ENCODE measurements at places on chromosomes 16 and 17. TPM values are rescaled to one million over a fixed set of nuclear protein-coding genes. Genes with fewer than 3 reads are reported as not detected.
A peak's percentile ranks its signal among the peaks of the same experiment; 100 is the strongest.

PROCA1 gene
- 5.5 TPM for total RNA-seq

ZG16 gene
- total RNA-seq, result not detected

CFAP97D1 gene
- not detected for total RNA-seq

C17orf113 gene
- total RNA-seq, result 0.04 TPM

TERB1 gene
- total RNA-seq, result 0.27 TPM

DNA sequence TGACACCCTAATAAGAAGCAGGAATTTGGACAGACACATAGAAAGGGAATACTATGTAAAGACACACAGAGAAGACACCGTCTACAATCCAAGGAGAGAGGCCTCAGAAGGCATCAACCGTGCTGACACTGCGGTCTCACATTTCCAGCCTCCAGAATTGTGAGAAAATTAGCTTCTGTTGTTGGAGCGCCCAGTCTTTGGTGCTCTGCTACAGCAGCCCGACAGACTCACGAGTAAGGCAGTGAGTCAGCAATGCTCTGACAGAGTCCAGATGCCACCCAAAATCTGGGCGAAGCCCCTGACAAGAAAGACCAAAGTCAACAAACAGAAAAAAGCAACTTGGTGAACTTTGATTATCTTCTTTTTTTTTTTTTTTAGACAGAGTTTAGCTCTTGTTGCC, 32.5 kb upstream of the RAI1 start:
- H3K4me1 ChIP-seq, result no peaks in the 10 kb centered on the region
- DNase-seq, result no peak
- no peak overlapping the region for H3K4me3 ChIP-seq
- no peaks in the 10 kb centered on the region for H3K36me3 ChIP-seq
- H3K27ac ChIP-seq, result no peak overlapping the region
- peaks cover 3% of the 10 kb centered on the region for H3K27me3 ChIP-seq

GRCh38 chr16:67397036-67397801, 3.9 kb upstream of the TPPP3 start:
- no peak for DNase-seq
- no peak overlapping the region for H3K27ac ChIP-seq
- H3K36me3 ChIP-seq, result no peaks in the 10 kb centered on the region
- peaks cover 34% of the 10 kb centered on the region for H3K27me3 ChIP-seq
- H3K4me3 ChIP-seq, result no peak overlapping the region

DNA sequence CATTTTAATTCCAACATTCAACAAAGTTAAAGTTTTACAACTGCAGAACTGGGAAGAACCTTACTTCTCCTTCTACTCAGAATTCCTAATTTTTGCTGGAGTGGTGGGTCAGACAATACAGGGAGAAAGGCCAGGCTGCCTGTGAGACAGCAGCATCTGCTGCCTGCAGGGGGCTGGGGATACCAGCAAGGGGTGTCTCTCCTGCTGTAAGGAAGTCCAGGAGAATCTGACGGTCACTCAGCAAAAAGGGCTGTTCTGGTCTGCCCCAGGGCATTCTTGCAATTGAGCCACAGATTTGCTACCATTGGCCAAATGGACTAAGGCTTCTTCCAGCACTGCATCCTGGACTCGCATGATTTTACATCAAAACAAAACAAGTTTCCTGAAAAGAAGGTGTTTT, 426.6 kb upstream of the CDH11 start:
- no peaks in the 10 kb centered on the region for H3K36me3 ChIP-seq
- no peak overlapping the region for H3K27ac ChIP-seq
- H3K4me3 ChIP-seq, result no peak overlapping the region
- H3K4me1 ChIP-seq, result no peaks in the 10 kb centered on the region
- H3K27me3 ChIP-seq, result no peaks in the 10 kb centered on the region

DNA sequence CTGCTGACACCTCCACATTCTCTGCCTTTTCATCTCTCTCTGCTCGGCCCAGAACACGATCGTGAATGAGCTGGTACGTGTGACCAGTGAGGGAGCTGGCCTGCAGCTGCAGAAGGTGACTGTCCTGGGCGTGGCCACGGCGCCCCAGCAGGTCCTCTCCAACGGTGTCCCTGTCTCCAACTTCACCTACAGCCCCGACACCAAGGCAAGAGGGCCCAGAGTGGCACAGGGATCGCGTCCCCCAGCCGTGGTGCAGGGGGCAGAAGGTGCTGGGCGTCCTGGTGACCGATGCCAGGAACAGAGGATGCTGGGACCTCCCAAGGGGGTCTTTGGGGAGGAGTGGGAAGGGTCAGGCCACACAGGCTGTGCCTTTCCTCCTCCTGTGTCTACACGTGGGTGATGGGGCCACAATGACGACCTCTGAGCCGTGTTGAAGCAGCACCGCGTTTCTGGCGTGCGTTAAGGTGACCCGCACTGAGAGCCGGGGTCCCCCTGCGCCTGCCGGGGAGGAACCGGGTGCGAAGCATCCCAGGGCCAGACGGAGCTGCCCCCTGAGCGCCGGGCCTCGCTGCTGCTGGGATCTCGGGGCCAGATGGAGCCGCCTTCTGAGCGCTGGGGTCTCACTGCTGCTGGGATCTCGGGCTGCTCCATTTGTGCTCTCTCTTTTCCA, 17.4 kb downstream of the GAA start:
- H3K4me3 ChIP-seq, result no peak overlapping the region
- no peak for DNase-seq
- H3K4me1 ChIP-seq, result no peaks in the 10 kb centered on the region
- no peak overlapping the region for H3K27ac ChIP-seq
- no peaks in the 10 kb centered on the region for H3K36me3 ChIP-seq

- H3K4me3 ChIP-seq, result peak overlapping the region; percentile 97
- H3K4me1 ChIP-seq, result peaks cover 64% of the 10 kb centered on the region
- DNase-seq, result peak; percentile 44
- H3K36me3 ChIP-seq, result peaks cover 28% of the 10 kb centered on the region
These were observed 335 bp downstream of the TMEM11 start for GRCh38 chr17:21213638-21214014.

GRCh38 chr17:78598013-78598471, 20.8 kb upstream of the DNAH17 start:
- H3K4me1 ChIP-seq, result peaks cover 7% of the 10 kb centered on the region
- H3K27ac ChIP-seq, result no peak overlapping the region
- H3K36me3 ChIP-seq, result no peaks in the 10 kb centered on the region
- no peak overlapping the region for H3K4me3 ChIP-seq
- DNase-seq, result no peak

- no peak overlapping the region for H3K4me3 ChIP-seq
- H3K27ac ChIP-seq, result no peak overlapping the region
- no peak for DNase-seq
- H3K36me3 ChIP-seq, result peaks cover 6% of the 10 kb centered on the region
- H3K27me3 ChIP-seq, result no peaks in the 10 kb centered on the region
- H3K4me1 ChIP-seq, result no peaks in the 10 kb centered on the region
These were observed 22.9 kb downstream of the MARVELD3 start for GRCh38 chr16:71648921-71649320.

DNA sequence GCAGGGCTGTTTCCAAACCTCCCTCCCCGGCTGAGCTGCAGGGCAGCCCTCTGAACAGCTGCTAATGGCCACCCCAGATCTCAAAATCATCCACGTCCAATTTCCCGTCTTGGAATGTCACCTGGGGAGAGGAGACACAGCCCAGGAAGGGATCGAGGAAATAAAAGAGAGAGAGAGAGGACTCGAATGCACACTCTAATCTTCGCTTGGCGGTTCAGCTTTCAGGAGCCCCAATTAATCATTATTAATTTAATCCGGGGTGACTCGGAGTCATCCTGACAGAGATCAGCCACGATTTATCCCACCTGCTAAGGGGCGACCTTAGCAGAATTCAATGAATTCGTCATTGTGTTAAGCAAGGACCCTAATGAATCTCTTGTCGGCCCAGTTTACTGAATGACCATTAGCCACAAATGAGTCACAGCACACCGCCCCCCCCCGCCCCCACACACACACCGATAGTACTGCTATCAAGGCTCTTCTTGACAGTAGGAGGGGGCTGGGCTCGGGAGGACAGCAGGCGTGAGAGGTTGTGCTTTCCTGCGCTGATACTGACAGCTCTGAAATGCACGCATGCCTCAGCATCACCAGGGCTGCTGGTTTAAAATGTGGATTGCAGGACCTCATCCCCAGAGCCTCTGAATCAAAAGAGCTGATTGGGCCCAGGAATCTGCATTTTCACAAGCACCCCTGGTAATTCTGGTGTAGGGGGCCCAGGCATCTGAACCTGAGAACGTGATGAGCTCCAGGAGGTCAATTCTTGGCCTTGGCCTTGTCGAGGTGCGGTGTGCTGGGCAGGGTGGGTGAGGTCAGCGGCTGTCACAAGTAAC, 190.0 kb upstream of the CIBAR2 start:
- H3K27ac ChIP-seq, result no peak overlapping the region
- H3K36me3 ChIP-seq, result no peaks in the 10 kb centered on the region
- DNase-seq, result no peak
- H3K4me3 ChIP-seq, result no peak overlapping the region

- no peaks in the 10 kb centered on the region for H3K36me3 ChIP-seq
- no peaks in the 10 kb centered on the region for H3K4me1 ChIP-seq
- DNase-seq, result no peak
- no peak overlapping the region for H3K4me3 ChIP-seq
These were observed 26.8 kb upstream of the WSCD1 start for GRCh38 chr17:6043405-6043804.

- no peak overlapping the region for H3K27ac ChIP-seq
- no peak for DNase-seq
- H3K27me3 ChIP-seq, result no peaks in the 10 kb centered on the region
These were observed 14.1 kb downstream of the HS3ST6 start for GRCh38 chr16:1903845-1904840.

GRCh38 chr16:53201900-53202299, 147.1 kb downstream of the CHD9 start:
- no peaks in the 10 kb centered on the region for H3K4me1 ChIP-seq
- no peaks in the 10 kb centered on the region for H3K27me3 ChIP-seq
- peaks cover 12% of the 10 kb centered on the region for H3K36me3 ChIP-seq
- no peak for DNase-seq

- peaks cover 5% of the 10 kb centered on the region for H3K27me3 ChIP-seq
- no peak overlapping the region for H3K4me3 ChIP-seq
- no peak overlapping the region for H3K27ac ChIP-seq
- DNase-seq, result no peak
- no peaks in the 10 kb centered on the region for H3K36me3 ChIP-seq
These were observed 23.1 kb downstream of the ABCC12 start for GRCh38 chr16:48132696-48133095.

- no peak overlapping the region for H3K4me3 ChIP-seq
- H3K36me3 ChIP-seq, result no peaks in the 10 kb centered on the region
- H3K27ac ChIP-seq, result no peak overlapping the region
- H3K4me1 ChIP-seq, result peaks cover 7% of the 10 kb centered on the region
These were observed 7.8 kb upstream of the CCL15 start for GRCh38 chr17:36008998-36009665.

- no peak overlapping the region for H3K27ac ChIP-seq
- no peaks in the 10 kb centered on the region for H3K36me3 ChIP-seq
- H3K27me3 ChIP-seq, result no peaks in the 10 kb centered on the region
These were observed 165.1 kb downstream of the ABCC12 start for GRCh38 chr16:47990676-47991075.

- no peak overlapping the region for H3K4me3 ChIP-seq
- H3K27me3 ChIP-seq, result no peaks in the 10 kb centered on the region
- H3K36me3 ChIP-seq, result no peaks in the 10 kb centered on the region
- H3K27ac ChIP-seq, result no peak overlapping the region
These were observed 243.9 kb upstream of the MYOCD start for GRCh38 chr17:12421646-12422306.

DNA sequence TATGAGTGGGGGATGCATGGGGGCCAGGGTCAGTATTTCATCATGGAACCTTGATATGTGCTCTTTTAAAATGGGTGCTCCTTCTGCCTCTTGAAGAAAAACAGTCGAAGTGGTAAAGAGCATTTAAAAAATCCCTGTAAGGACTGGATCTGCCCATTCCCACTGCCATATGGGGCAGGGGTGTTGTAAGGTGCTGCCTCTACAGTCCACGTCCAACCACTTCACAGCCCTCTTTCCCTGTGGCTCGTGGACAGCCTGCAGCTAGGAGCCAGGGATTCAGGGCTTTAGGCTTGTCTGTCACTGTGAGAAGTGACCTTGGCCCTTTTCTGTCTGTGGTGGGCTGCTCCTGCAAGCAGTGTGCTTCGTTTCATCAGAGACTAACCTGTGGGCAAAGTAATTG, 44.3 kb downstream of the IGF2BP1 start:
- no peak overlapping the region for H3K27ac ChIP-seq
- H3K27me3 ChIP-seq, result peaks cover 4% of the 10 kb centered on the region
- no peaks in the 10 kb centered on the region for H3K4me1 ChIP-seq
- no peaks in the 10 kb centered on the region for H3K36me3 ChIP-seq

Data from activated CD4-positive, alpha-beta T cell treated with anti-CD3 and anti-CD28 coated beads, Interleukin-2, amount 10 ng/mL, durations not matched to agents 7 days and 5 days (primary cell).